ENCODE measurements at places on chromosomes 7 and 10.

GRCh38 chr7:121046009-121046408 is 57.5 kb downstream of the CPED1 start:
- no peak for DNase-seq

GRCh38 chr7:101419831-101420230 is 57.2 kb downstream of the COL26A1 start:
- DNase-seq = no peak

DNA sequence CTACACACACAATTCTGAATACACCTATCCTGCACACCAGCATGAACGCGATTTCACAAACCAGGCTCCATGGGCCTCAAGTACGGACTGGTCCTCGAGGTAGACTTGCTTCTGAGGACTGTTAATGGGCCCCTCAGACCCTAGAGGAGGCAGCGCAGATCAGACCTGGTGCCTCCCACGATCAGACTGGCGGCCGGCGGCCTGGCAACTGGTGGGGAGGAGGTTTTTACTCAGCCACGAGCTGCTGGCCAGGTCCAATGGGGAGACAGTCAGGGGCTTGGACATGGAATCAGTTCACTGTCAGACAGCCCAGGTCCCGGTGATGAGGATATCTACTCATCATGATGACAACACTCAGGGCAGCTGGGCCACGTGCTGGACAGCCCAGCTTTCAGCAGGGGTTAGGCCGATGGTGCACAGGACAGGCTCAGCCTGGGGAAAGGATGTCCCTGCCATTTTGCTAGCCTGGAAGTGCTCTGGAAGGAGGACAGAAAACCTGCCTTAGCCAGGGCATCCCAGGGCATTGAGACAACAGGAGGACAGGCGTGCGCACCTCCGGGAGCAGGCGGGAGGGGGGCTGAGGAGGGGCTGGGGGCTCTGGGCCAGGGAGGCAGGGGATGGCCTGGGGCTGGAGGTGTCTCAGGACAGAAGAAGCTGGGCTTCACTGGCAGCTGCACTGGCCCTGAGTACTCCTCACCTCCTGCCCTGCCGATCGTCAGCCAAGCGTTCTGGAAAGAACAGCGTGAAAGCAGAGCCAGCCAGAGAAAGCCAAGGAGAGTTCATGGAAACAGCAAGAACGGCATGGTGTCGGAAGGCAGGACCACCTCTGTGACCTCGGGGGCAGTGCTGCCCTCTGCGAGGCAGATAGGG is 48.0 kb upstream of the RASGEF1A start:
- DNase-seq = no peak

DNA sequence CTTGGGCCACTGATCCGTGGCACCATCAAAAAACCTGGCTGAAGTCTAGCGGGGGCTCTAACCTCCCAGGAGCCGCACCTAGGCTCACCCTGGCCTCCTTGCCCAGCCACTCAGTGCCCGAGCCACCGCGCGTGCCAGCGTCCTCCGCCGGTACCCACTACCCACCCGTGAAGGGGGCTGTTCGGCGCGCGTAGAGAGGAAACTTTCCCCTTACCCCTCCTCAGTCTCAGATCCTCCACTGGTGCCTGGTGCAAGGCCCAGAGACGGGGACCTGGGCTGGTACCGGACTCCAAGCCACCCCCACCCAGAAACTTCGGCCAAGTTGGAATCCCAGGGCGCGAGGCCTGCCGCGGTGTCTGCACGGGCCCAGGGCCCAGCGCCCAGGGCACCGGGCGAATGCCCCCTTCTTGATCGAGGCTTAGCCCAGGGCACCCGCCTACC is 3.5 kb upstream of the EBF3 start:
- DNase-seq = no peak

DNA sequence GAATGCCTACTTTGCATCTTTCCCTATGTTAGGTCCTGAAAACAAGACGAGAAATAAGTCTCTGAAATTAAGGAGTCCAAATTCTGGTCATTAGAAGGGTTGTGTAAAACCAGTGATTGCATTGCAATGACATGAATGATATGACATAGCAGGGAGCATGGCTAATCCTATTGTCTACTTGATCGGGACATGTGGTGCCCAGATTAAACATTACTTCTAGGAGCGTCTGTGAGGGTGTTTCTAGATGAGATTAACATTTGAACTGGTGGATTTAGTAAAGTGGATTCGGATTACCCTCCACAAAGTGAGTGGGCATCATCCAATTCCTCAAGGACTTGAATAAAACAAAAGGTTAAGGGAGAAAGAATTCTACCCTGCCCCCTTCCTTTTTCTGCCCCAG is 434.9 kb upstream of the KLF6 start:
- no peak for DNase-seq

GRCh38 chr7:5436003-5436678 is 12.5 kb upstream of the TNRC18 start:
- no peak for DNase-seq

DNA sequence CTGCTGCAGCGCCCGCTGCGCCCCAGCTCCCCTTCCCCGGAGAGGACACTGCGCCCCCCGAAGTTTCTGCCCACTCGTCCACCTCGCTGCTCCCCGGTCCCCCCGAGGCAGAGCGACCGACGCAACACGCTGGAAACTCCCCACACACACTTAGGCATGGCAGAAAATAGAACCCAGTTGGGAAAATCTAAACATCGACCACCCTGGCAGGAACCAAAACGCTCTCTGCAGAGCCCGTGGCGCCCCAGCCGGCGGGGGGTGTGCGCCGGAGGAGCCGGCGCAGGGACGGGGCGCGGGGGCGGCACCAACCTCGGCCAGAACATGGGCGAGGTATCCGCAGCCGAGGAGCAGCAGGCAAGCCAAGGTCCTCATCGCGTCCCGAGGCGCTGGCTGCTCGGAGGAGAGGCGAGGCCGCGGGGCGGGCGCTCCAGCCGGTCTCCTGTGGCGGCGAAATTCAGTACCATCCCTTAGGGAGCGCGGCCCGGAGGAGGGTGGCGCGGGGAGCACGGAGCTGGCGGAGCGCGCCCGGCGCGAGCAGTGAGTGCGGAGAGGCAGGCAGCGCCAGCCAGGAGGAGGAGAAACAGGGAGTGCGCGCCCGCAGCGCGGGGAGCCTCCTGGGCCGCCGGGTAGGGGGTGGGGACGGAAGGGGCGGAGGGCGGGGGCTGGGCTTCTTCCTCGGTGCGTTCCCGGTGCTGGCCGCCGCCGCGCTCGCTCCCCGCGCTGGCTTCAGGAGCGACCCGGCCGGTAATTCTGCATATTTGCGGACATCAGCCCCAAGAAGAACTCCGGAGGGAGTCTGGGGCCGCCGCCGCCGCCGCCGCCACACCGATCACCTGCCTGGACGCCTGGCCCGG is 789 bp downstream of the PDGFA start:
- DNase-seq = no peak

- DNase-seq = no peak
Measured at GRCh38 chr7:114418117-114418516, 3.5 kb downstream of the FOXP2 start.

DNA sequence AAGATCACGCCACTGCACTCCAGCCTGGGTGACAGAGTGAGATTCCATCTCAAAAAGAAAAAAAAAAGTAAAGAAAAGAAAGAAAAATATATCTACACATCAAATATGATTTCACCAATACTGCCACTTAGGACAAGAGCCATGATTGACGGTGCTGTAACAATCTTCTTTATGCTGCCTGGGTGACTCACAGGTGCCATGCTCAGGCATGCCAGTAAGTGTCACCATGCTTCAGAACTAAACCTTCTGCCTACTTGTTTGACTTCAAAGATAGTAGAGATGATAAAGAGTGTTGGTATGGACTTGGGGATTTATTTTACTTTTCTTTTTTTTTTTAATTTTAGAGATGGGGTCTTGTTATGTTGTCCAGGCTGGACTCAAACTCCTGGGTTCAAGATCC is 33.6 kb upstream of the DNMBP start:
- DNase-seq = no peak

DNA sequence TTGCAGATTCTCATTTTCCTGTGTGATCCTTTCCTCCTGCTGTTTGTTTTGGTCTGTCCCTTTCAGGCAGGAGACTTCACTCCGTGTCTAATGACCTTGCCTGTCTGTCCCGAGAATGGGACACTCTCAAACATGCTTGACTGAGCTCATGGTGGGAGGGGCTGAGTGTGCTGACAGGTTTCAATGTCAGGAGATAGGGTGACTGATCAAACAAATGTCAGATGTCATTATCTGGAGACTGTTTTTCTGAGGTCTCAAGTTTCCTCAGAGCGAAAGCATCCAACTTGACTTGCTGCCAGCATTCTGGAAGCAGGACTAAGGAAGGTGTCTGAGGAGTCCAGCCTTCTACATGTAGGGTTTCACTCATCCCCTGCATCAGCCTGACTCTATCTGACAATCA is 228.8 kb upstream of the KIAA1217 start:
- DNase-seq = no peak

DNA sequence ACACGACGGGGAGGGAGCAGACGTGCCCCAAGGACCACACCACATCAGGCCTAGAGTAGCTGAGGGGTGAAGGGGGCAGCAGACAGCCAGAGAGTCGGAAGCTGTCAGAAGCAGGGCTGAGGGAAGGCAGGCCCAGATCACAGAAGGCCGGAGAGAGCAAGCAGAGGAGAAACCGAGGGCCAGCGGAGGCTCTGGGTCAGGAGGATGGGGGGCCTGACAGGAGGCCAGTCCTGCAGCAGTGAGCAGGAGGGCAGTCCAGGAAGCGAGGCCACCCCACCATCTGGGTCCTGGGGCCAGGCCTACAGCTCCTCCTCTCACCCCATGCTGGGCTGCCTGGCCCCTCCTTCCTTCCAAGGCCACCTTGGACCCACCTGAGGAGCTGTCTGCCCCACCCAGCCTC is 20.3 kb downstream of the SLIT1 start:
- no peak for DNase-seq

DNA sequence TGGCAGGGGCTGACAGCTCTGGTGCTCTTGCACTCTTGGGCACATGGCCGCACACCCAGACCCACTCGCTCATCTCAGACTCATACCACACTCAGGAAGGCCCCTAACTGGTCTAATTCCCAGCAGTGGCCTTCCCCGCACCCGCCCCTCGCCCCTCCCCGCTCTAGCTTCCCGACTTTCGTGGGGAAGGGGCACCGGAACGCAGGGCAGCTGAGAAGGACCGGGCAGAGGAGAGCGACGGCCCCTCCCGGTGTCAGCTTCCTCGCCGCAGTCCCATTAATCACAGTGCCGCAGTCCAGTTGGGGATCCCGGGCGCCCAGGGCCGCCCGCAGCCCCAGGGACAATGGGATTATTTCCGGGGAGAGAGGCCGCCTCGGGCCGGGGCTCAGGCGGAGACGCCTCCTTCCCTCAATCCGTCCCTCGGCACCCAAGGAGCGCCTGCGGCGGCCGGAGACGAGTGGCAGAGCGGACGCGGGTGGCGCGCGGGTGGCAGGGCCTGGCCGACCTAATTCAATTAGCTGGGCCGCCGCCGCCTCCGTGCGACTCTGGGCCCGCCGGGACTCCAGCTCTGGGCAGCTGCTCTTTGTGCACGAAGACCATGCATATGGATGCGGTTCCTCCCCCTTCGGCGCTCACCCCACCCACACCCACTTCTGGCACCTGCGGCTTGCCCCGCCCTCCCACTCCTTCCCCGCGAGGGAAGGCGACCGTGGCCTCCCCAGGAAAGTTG is 7.8 kb upstream of the TLX1 start:
- no peak for DNase-seq

DNA sequence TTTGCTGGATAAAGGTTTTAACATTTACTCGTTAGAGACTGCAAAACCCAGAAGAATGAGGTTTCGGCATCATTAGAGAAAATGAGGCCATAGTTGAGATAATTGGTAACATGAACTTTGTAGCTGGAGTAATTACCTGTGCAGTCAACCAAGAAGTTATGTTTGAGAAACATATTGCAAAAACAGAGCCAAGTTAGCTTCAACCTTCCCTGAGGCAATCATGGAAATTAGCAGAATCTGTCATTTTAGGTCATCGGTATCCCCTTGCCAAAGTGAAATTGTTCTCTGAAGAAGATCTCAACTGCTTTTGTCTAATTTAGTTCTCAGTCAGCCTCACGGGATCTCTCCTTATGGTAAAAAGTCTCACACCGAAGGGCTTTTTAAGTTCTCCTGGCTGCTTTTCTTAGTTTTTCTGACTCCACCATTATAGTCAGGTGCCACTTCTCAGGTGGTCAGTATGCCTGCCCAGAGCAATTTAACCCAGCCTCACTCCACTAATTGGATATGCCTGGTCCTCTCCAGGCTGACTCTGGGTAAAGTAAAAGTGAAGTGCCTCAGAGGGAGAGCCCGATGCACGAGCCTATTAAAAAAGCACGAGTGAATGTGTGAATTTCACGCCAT is 52.5 kb downstream of the NRCAM start:
- DNase-seq = peak; percentile 31

DNA sequence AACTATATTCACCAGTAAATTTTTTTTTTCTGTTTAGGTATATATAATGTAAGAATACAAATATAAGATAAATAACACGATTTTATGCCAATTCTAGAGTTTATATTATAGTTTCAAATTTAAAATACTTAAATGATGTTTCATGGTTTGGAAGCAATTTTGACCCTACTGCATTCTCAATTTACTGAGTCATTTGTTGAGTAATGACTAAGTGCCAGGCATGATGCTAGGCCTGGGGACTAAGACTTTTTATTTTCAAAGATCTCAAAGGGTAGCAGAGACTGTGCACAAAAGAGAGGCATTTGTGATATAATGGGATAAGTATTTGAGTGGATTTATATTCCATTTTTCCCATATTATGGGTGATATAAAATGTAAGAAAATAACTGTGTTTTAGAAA is 78.9 kb upstream of the SMIM30 start:
- peak; percentile 37 for DNase-seq

- DNase-seq = no peak
Measured at GRCh38 chr10:131948501-131948900, 33.2 kb downstream of the BNIP3 start.

DNA sequence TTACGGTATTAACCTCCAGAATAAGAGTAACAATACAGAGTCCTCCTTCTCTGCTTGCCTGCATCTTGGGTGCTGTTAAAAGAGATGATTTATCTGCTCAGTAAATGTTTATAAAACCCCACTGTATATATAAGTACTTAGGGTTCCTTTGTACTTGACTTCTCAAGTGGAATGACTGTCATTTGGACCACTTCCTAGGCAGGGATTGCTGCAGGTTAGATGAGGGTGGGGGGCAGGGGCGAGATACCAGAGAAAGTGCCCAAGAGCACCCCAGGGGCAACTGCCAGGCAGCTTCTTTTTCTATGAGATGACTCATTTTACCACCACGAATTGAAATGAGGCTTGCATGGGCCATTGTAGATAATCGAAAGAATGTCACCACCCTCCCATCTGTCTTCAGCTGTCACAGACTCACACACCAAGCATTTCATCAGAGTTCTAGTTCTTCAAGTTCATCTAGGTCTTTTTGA is 421.9 kb upstream of the GALNT17 start:
- DNase-seq = no peak

DNA sequence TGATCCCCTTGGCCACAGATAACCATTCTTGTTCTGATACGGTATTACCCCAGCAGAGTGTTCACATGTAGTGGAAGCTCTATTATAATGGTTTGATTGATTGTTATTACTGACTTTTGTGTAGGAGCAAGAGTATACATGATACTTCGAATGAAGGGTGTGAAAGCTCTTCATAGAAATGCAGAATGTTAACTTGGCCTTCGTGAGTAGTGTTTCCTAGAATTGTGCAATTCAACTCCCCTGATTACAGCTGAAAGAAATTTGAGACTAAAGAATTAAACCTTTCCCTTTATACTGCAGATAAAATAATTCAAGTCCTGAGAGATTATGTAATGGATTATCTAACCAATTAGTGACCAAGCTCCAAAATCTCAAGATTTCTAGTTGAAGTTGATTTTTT is 38.2 kb downstream of the MKLN1 start:
- peak; percentile 27 for DNase-seq

- no peak for DNase-seq
Measured at GRCh38 chr10:132061465-132061864, 4.3 kb upstream of the JAKMIP3 start.

GRCh38 chr10:97539523-97540200 is 32.9 kb upstream of the ANKRD2 start:
- peak; percentile 71 for DNase-seq

All from AG09319 (cell line).